A673 (cell line): ENCODE measurements at places on chromosomes 2 and 18.

DNA sequence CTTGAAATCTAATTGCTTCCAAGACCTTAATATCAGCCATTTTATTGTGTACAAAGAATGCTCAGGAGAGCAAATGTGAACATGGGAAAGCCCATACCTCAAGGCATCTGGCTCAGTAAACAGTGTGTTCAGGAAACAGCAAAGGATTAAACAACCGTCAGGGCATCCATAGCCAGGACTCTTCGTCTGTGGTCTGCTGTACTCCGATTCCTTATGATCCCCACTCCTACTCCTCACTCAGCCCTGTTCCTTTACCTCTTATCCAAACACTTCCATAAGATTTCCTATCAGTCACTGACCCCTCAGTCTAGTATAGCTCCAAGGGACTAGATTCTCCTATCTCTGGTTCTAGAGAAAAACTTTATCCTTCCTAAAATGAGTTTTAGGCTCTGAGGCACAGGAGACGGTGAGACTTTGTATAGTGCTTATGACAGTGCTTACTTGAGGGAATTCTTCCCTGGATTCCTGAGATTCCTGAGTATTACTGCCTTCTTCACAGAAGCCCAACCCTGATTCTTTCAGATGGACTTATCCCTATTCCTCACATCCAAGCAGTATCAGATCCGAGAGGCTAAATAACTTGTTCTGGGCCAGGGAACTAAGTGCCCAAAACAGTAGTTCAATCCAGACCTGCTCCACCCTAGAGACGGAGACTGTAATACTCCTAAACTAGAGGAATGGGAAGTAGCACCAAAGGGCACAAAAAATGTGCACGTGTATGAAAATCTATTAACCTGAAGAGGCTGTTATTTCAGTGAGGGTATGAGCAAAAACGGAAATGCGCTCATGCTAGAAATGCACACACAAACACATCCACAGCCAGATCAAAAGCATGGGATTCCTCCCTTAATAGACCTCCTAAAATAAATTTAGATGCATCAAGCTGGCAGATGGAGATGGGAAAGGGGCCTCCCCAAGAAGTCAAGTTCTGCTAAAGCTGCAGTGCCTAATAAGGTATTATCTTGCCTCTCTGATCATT, 42.1 kb upstream of the SIGLEC15 start:
- DNase-seq: no peak

- DNase-seq: no peak
These were observed 3.3 kb downstream of the SEMA4C start for GRCh38 chr2:96866586-96866985.

DNA sequence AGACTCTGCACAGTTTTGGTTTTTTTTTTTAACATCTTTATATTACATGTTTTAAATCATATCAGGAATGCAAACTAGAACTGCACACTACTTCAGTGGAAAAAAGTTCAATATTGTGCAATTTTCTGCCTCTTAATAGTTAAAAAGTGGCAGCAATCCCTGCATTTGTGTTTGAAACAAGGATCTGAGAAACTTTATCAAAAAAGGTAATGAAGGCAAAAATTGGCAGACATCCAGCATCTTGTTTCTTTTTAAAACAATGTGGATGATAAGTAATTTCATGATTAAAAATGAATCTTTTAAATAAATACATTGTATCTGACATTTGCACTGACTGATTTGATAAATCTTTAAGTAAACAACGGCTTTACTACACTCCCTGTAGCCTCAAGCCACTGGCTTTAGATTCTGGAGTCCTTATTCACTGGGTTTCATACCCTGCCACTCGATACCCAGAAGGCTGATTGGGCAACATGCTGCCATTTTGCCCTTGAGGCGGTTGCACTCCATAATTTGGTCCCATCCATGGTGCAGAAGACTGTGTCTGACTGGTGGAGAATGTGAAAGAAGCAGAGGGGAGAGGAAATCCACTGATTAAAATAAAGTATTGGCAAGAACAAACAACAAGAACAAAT, 21.6 kb upstream of the C2orf42 start:
- no peak for DNase-seq

GRCh38 chr2:67451086-67451832, 54.1 kb downstream of the ETAA1 start:
- DNase-seq: no peak

DNA sequence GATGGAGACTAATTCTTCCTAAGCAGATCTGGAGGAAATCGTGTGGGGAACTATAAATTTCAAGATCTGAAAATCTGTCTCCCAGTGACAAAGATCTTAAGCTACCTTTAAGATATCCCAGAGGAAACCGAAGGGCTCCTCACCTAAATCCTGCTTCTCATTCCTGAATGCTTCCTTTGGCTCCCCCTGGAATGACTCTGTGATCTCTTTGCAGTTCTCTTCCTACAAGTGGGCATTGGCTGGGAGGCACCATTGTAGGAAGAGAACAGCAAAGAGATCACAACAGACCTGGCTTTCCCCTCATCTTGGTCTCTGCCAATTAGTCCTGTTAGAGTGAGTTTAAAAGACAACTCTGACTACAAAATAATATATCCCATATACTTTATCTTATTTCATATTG, 70.0 kb upstream of the KCNH7 start:
- DNase-seq: no peak

- DNase-seq: no peak
These were observed 57.4 kb downstream of the C18orf54 start for GRCh38 chr18:54415086-54415485.

- DNase-seq: no peak
These were observed 42.1 kb downstream of the NPAS2 start for GRCh38 chr2:100862081-100862480.

DNA sequence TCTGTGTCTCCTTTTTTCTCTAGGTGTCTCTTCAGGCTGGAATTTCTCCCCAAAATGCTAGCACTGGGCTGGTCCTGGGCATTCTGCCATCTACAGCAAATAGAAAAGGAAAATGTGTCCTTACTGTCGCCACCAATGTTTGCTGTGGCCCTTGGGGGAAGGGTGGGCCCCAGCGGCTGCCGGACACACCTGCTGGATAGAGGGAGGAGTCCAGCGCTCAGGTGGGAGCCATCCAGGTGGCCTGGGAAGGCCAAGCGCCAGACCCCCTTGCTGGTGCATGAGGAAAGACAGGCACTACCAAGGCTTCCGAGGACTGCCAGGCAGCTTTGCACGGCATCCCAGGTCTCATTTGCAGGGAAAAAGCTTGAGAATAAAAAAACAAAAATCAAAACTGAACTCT, 147.7 kb upstream of the GATA6 start:
- DNase-seq: no peak

DNA sequence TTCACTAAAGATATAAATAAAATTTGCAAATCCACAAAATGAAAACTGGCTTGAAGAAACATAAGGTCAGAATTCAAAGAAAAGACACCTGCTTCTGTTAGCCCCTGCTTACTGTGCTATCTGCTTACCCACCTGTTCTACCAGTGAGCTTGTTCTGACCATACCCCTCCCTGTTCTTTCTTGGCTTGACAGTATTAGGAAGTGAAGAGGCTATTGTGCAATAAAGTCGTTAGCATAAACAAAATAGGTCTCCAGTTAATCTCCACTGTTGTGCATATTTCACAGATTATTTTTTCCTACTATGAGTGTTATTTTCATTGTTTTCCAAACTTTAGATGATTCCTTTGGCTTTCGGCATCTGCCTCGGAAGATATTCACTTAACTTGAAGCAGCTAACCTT, 322.1 kb downstream of the CCDC85A start:
- DNase-seq: no peak

DNA sequence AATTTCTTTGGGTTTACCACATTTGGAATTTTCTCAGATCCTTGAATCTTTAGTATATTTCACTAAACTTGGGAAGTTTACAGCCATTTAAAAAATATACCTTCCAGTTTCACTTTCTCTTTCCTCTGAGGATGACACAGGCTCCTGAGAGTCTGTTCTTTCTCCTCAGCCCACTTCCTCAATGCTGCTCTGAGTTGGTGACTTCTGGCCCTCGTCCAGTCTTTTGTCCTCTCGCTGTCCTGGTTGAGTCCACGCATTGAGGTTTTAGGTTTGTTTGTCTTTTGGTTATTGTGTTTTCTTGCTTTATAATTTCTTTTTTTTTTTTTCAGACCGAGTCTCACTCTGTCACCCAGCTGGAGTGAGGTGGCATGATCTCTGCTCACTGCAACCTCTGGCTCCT, 40.7 kb upstream of the GALR1 start:
- no peak for DNase-seq

- DNase-seq: peak; percentile 60
These were observed 312.7 kb downstream of the TCF4 start for GRCh38 chr18:55275039-55275901.

- DNase-seq: no peak
These were observed 245.0 kb upstream of the RND3 start for GRCh38 chr2:150732491-150732890.

DNA sequence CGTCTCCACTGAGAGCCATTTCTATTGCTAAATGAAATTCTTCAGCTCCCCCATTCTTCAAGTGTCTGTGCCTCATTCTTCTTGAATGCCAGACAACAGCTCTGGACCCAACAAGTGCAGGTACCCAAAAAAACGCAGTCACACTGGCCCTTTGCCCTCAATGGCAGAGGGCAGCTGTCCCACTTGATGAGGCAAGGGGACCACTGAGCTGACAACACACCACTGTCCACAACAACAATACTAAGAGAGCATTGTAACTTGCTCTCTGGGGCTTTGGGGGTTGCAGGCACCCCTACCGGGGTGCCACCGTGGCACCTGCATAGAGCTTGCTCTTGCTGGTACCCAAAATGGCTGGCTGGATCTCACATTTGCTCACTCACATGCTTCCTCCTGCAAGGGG, 827.0 kb upstream of the DDX18 start:
- no peak for DNase-seq

DNA sequence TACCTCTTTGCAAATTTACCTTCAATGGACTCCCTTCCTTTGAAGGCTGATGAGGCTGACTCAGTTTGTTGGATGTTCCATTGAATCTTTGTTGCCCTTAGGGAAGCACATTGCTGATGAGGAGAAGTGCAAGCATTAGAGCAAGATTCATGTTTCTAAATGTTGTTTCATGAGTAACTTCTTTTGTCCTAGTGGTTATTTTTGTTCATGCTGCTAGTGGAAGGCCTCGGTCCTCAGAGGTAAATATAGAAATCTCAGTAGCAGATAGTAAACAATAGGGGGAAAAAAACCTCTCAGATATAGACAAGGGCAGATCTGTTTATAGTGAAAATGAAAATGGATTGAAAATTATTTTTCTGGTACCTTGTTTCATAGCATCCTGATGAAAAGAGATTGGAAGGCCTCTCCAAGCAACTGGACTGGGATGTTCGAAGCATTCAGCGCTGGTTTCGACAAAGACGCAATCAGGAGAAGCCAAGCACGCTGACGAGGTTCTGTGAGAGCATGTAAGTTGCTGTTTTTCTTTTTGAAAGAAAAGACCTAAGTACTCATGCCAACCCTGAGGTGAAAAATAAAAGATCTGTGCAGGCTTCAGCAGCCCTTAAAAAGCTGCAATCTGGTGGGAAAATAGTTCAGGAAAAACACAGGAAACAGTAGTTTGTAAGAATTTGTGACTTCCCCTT, 104.9 kb downstream of the CERS6 start:
- no peak for DNase-seq

DNA sequence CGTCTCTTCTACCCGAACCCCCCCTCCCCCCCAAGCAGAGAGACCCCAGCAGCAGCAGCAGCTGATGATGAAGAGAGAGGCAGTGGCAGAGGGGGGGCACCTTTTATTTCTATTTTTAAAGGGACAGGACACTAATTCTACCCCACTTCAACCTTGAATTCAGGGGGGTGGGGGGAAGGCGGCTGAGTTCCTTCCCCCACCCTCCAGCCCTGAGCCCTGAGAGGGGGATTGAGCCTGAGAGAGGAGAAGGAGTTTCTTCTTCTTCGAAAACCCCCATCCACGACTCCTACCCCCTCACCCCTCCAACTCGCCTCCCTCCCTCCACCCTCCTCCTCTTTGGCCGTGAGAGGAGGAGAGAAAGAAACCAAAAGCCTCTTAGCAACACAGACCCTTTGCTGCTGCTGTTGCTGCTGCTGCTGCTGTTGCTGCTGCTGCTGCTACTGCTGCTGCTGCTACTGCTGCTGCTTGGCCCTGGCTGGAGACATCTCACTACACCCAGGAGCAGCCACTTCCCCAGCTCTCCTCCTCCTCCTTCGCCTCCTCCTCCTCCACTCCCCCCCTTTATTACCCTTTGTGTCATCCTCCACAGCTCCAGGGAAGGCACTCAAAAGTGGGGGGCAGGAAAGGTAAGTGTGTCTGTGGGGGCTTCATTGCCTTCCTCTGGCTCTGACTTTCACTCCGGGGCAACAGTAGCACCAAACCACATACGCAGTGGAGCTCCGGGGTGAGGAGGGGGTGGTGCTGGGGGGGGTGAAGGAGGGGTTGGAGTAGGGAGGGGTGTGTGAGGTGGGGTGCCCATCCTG, at the start of gene MBD5:
Gene MBD5, plus strand, starts transcription at position 33 of the 803 bp plus-strand sequence.
- DNase-seq: peak; percentile 65

DNA sequence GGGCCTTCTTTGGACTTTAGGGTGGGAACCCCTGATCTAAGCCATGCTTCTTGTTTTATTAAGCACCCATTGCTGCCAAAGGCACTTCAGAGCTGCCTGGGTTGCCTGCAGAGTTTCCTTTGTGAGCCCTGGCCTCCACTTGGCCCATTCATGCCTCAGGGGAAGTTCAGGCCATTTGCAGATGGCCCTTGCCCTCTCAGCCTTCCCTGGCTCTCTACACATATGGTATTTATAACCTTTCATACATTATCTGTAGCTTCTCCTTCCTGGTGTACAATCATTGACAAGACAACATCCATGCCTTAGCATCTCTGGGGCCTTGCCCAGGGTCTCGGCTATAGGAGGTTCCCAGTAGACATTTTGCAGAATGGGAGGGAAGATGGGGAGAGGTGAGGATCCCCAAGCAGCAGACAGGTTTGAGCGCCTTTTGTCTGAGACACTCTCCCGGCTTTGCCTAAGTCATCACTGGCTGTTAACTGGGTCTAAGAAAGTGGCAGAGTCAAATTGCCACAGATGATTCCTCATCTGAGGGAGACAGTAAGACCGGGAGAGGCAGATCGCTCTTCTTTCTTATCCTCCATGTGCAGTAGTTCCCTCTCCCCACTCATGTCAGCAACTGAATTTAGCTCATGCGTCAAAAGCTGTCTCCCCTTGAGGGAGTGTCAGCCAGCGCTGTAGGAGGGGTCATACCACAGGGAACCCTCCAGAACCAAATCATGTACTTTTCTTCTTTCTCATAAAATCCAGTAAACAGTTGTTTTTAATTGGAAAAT, 2.7 kb downstream of the EHD3 start:
- no peak for DNase-seq

DNA sequence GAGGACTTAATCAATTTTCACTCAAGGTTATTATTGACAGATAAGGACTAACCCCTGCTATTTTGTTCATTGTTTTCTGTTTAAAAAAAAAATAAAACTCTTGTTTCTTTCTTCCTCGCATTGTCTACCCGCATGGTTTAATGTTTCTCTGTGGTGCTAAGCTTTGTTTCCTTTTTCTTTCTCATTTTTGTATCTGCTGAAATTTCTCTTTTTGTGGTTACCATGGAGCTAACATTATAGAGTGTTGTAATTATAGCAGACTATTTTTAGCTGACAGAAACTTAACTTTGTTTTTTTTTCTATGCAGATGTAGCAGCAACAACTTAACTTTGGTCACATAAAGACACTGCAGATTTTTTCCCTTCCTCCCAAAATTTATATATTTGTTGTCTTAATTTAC, 43.1 kb upstream of the CHN1 start:
- no peak for DNase-seq

GRCh38 chr2:66929632-66930338, 467.3 kb upstream of the ETAA1 start:
- peak; percentile 61 for DNase-seq

GRCh38 chr2:48122166-48122565, 215.9 kb upstream of the FBXO11 start:
- no peak for DNase-seq
